ENCODE measurements at places on chromosomes 1 and 21.

GRCh38 chr1:58773406-58773840 is 10.4 kb downstream of the JUN start:
- H3K4me1 ChIP-seq: no peaks in the 10 kb centered on the region
- no peaks in the 10 kb centered on the region for H3K36me3 ChIP-seq
- no peak overlapping the region for H3K4me3 ChIP-seq
- H3K27ac ChIP-seq: peak overlapping the region; percentile 27
- H3K27me3 ChIP-seq: no peaks in the 10 kb centered on the region

- H3K27ac ChIP-seq: no peak overlapping the region
- H3K36me3 ChIP-seq: no peaks in the 10 kb centered on the region
- no peaks in the 10 kb centered on the region for H3K4me1 ChIP-seq
- DNase-seq: no peak
- H3K27me3 ChIP-seq: no peaks in the 10 kb centered on the region
Measured at GRCh38 chr1:83596331-83596730, 402.6 kb downstream of the TTLL7 start.

DNA sequence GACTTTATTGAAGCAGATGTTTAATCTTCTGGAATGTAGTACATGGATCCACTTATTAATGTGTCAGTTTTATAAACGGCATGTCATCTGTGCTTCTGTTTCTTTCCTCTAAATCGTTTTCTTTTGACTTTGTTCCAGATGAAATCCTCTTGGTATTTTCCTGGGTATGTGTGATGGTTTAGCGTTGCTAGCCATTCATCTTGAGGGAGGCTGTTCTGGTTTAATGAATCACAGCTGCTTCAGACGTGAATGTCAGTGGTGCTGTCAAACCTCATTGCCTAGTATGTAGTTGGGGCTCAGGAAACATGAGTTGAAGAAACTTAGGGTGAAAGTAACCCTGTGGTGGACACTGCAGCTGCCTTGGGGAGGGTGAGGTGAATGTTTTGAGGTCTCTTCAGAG is 33.2 kb downstream of the KCNK1 start:
- DNase-seq: no peak
- H3K27me3 ChIP-seq: no peaks in the 10 kb centered on the region
- H3K36me3 ChIP-seq: no peaks in the 10 kb centered on the region
- H3K27ac ChIP-seq: no peak overlapping the region
- H3K4me3 ChIP-seq: no peak overlapping the region

GRCh38 chr1:58439946-58440345 is 106.6 kb downstream of the OMA1 start:
- H3K27ac ChIP-seq: no peak overlapping the region
- no peaks in the 10 kb centered on the region for H3K4me1 ChIP-seq
- no peaks in the 10 kb centered on the region for H3K36me3 ChIP-seq
- no peaks in the 10 kb centered on the region for H3K27me3 ChIP-seq
- no peak for DNase-seq
- H3K4me3 ChIP-seq: no peak overlapping the region

DNA sequence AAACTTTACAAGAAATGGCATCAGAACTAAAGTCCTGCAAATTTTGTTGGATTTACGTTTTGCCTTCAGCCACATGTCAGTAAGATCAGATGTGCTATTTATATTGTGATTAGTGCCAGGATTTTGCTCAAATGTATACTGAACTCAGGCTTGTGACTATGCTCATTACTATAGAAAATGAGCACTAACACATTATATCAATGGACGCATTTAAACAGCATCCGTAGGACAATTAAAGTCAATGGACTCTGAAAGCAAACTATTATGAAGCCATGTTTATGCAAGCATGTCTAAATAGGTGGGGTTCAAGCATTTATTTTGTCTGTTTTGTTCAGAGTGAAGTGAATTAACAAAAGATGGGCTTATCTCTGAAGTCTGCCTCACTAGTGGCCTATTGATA is 20.6 kb upstream of the DDAH1 start:
- no peaks in the 10 kb centered on the region for H3K36me3 ChIP-seq
- no peak overlapping the region for H3K27ac ChIP-seq
- H3K27me3 ChIP-seq: no peaks in the 10 kb centered on the region

DNA sequence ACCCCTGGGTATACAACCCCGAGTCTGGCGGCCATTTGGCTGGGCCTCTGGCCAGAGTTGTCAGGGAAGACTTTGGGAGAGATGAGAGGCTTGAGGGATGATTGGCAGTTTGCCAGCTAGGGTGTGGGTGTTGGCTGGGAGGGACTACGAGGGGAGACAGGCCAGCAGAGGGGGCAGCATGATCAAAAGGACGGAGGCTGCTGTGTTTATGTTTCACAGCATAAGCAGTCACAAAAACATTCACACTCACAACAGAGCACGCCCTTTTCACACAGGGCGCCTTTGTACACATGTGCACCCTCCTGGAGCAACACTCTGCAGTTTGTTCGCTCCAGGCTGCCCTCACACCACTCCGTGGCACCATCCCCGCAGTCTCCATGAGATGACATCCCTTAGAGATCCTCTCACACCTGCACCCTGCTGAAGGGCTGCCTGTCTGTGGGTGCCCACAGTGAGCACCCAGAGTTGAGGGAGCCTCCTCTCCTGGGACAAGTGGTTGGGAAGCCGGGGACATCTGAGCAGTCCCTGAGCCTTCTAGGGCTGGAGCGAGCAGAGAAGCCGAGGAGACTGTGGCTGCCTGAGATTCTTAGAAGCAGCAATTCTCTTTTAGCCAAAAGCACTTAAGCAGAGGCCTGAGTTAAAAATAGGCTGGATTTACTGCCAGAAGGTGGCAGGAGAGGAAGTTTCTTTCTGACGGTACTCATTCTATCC is 15.4 kb downstream of the EFNA3 start:
- peaks cover 4% of the 10 kb centered on the region for H3K4me1 ChIP-seq
- H3K4me3 ChIP-seq: no peak overlapping the region
- DNase-seq: peak; percentile 89

- H3K4me3 ChIP-seq: peak within 1 kb of the TSS; percentile 54
- no peaks in the 10 kb centered on the region for H3K27me3 ChIP-seq
- no peaks in the 10 kb centered on the region for H3K36me3 ChIP-seq
- peak; percentile 49 for DNase-seq
- no peak within 1 kb of the TSS for H3K27ac ChIP-seq
- H3K4me1 ChIP-seq: peaks cover 12% of the 10 kb centered on the region
Measured at GRCh38 chr1:38941527-38942019, at the start of gene RHBDL2. Gene RHBDL2 (minus strand): TSS chr1:38941830. CDS start chr1:38919212, 22,618 bp downstream.

DNA sequence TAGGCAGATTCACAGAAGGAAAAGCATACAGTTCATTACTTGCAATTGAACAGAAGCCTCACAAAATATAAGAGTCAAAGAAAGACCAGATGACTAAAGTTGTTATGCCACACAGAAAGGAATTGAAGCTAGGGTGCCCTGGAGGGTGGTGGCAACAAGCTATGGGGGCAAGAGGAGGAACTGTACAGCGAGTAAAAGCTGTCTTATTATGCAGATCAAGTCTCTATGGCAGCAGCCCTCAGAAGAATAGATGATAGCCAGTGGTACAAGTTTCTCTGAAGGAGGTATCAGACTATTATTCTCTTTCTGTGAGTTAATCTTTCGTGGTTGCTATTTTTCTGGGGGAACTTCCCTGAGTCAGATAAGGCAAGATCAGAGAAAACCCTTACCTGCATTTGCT is 72.2 kb downstream of the C21orf91 start:
- H3K27ac ChIP-seq: no peak overlapping the region
- H3K4me1 ChIP-seq: no peaks in the 10 kb centered on the region
- H3K4me3 ChIP-seq: no peak overlapping the region

GRCh38 chr1:54277451-54278341 is 77.7 kb downstream of the MRPL37 start:
- H3K4me1 ChIP-seq: peaks cover 59% of the 10 kb centered on the region
- no peak overlapping the region for H3K4me3 ChIP-seq
- peak; percentile 77 for DNase-seq
- peak overlapping the region; percentile 14 for H3K27ac ChIP-seq

DNA sequence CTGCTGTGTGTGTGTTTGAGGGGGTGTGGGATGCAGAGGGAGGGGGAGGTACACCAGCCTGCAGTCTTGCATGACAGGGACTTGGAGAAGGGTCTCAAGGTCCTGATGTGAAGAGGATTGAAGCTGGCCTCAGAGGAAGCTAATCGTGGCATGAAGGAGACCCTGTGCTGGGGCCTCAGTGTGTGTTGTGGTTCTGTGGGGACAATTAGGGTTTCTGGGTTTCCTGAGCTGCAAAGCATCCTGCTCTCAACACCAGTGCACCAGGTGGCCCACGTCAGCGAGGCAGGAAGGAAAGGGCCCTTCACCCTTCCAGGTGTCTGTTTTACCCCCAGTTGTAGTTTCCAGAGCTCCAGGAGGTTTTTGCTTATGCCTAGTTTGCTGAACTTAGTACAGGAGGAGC is 52.8 kb downstream of the TENT5C start:
- H3K4me1 ChIP-seq: peaks cover 5% of the 10 kb centered on the region
- no peak overlapping the region for H3K4me3 ChIP-seq
- no peaks in the 10 kb centered on the region for H3K36me3 ChIP-seq
- no peak for DNase-seq

DNA sequence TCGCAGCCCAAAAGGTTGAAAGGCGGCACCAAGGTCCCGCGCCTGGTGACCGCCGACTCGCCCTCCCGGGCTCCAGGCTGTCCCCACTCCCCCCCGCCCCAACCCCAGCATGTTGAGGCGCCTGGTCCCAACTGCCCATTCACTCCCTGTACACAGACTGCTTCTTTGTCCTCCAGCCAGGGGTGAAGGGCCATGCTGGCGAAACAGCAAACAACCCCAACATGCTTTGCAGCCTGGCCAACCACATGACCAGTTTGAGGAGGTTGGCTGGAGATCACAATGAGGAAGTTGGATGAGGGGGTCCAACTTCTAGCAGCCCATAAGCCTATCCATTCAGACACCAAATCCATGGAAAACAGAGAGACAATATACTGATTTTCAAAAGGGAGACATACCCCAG is 13.5 kb downstream of the PDE9A start:
- H3K36me3 ChIP-seq: no peaks in the 10 kb centered on the region
- no peaks in the 10 kb centered on the region for H3K27me3 ChIP-seq
- DNase-seq: no peak
- H3K27ac ChIP-seq: no peak overlapping the region

GRCh38 chr1:19525607-19526545 is 40.5 kb upstream of the CAPZB start:
- H3K4me3 ChIP-seq: no peak overlapping the region
- DNase-seq: no peak
- H3K4me1 ChIP-seq: peaks cover 9% of the 10 kb centered on the region

GRCh38 chr1:15598436-15598835 is 13.6 kb upstream of the AGMAT start:
- DNase-seq: peak; percentile 46
- H3K27ac ChIP-seq: no peak overlapping the region
- no peaks in the 10 kb centered on the region for H3K36me3 ChIP-seq
- H3K4me3 ChIP-seq: no peak overlapping the region

DNA sequence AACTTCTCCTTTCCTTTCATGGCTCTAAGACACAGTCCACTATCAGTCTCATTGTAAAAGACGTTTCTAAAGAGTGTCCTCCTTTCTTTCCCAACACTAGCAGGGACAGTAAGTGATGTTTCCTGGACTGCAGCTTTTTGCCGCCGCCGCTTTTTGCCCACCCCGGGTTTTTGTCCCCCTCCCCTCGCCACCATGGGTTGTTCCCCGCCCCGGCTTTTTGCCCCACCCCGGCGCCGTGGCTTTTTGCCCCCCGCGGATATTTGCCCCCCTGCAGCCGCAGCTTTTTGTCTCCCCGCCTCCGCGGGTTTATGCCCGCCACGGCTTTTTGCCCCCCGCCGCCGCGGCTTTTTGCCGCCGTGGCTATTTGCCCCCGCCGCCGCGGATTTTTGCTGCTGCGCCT is 95.2 kb downstream of the TPTE start:
- H3K36me3 ChIP-seq: no peaks in the 10 kb centered on the region
- no peak overlapping the region for H3K4me3 ChIP-seq
- H3K4me1 ChIP-seq: no peaks in the 10 kb centered on the region
- H3K27ac ChIP-seq: no peak overlapping the region

DNA sequence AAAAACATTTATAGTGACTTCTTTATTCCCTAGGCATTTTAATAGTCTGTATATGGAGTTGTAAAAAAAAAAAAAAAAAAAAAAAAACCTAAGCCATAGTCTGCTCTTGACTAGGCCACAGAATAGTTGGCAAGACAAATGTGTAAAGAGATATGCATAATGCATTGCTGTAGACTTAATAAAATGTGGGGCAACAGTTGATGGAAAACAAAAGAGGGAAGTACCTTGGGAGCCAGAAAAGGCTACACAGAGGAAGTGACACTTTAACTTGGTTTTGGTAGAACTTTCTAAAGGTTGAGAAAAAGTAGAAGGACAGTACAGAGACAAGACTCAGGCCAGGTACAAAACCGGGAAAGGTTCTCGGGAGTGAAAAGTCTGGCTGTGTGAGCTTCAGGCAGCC is 802.9 kb upstream of the ADAMTS5 start:
- H3K4me1 ChIP-seq: no peaks in the 10 kb centered on the region
- H3K36me3 ChIP-seq: no peaks in the 10 kb centered on the region
- no peaks in the 10 kb centered on the region for H3K27me3 ChIP-seq
- no peak overlapping the region for H3K27ac ChIP-seq
- DNase-seq: no peak

DNA sequence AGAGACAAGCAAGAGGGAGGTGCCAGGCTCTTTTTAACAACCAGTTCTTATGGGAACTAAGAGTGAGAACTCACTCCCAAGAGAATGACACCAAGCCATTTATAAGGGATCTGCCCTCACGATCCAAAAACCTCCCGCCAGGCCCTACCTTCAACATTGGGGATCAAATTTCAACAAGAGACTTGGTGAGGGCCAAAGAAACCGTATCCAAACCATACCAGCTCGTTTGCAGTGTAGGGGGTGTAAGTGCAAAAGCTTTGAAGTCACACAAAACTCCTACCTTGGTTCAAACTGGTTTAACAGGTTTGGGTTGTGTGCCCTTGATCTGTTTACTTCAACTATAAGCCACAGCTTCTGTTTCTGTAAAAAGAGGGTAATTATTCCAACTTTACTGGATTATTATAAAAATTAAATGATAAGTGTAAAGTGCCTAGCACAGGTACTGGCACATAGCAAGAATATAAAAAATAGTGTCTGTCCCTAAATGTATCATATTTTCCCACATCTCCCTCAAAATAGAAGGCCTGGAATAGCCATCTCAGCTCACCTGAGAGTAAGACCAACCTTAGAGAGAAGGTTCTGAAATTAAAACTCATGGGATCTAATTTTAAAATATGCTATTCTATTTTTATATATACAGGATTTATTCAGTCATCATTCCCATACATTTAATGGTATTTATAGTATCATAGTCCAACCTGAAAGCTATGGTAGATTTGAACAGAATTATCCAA is 7.0 kb upstream of the USP25 start:
- no peak overlapping the region for H3K27ac ChIP-seq
- H3K4me3 ChIP-seq: no peak overlapping the region
- no peaks in the 10 kb centered on the region for H3K4me1 ChIP-seq

GRCh38 chr1:50724626-50725286 is 235.3 kb downstream of the FAF1 start:
- H3K36me3 ChIP-seq: peaks cover 1% of the 10 kb centered on the region
- H3K27me3 ChIP-seq: no peaks in the 10 kb centered on the region
- H3K4me1 ChIP-seq: no peaks in the 10 kb centered on the region

GRCh38 chr1:78587211-78587610 is 33.0 kb upstream of the IFI44L start:
- H3K4me1 ChIP-seq: no peaks in the 10 kb centered on the region
- no peak for DNase-seq
- H3K36me3 ChIP-seq: no peaks in the 10 kb centered on the region
- H3K27ac ChIP-seq: no peak overlapping the region
- H3K4me3 ChIP-seq: no peak overlapping the region

- H3K4me1 ChIP-seq: no peaks in the 10 kb centered on the region
- H3K4me3 ChIP-seq: no peak overlapping the region
- peak; percentile 62 for DNase-seq
Measured at GRCh38 chr1:208093754-208094719, 150.1 kb downstream of the PLXNA2 start.

- H3K4me1 ChIP-seq: peaks cover 5% of the 10 kb centered on the region
- no peaks in the 10 kb centered on the region for H3K27me3 ChIP-seq
- H3K36me3 ChIP-seq: no peaks in the 10 kb centered on the region
- H3K27ac ChIP-seq: peak overlapping the region; percentile 86
Measured at GRCh38 chr1:45304311-45305081, 22.2 kb upstream of the HPDL start.

Measured in lung (tissue), 17 donors.